Foreskin keratinocyte (primary cell): ENCODE measurements at places on chromosomes 16 and 17.
A peak's percentile ranks its signal among the peaks of the same experiment; 100 is the strongest.

DNA sequence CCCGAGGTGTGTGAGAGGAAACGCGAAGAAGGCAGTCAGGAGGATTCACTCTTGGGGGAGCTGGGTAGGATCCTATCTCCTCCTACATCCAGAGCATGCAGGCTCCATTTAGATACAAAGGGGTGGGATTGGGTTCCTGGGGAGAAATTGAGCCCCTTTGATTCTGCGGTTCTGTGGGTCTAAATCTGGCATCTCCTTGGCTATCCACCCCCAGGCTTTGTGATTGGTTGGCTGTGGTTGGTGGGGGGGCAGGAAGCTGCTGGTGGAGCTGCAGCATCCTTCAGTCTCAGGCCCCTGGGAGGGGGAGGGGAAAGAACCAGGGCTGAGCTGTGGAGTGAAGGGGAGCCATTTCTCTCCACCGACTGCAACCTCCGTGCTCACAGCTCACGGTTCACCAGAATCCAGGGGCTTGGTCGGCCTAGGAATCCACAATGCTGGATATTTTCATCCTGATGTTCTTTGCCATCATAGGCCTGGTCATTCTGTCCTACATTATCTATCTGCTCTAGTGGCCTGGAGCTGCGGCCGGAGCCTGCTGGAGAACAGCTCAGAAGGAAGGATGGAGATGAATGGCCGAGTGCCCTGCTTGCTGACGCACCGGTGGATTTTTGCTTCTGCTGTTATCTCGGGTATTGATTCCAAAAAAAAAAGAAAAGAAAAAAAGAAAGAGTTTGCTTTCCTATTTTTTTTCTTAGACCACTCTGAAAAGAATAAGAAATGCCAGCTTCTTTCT lies at the start of gene LASP1NB:
TSS of gene LASP1NB (plus strand) at position 352 of the 733 bp plus-strand sequence.
- DNase-seq, result no peak

- DNase-seq, result peak; percentile 28
Observed at GRCh38 chr16:49081554-49081953, 200.1 kb downstream of the CBLN1 start.

- peak; percentile 7 for DNase-seq
Observed at GRCh38 chr17:74152591-74153455, 50.7 kb upstream of the RPL38 start.

GRCh38 chr17:50056217-50056960 lies 479 bp downstream of the ITGA3 start:
- DNase-seq, result no peak

GRCh38 chr16:53502331-53503269 lies at the start of gene AKTIP:
Gene AKTIP (minus strand): TSS chr16:53503209. CDS start chr16:53500259, 2,950 bp downstream.
- DNase-seq, result peak; percentile 34

- no peak for DNase-seq
Observed at GRCh38 chr16:56513091-56513490, 6.7 kb downstream of the BBS2 start.

DNA sequence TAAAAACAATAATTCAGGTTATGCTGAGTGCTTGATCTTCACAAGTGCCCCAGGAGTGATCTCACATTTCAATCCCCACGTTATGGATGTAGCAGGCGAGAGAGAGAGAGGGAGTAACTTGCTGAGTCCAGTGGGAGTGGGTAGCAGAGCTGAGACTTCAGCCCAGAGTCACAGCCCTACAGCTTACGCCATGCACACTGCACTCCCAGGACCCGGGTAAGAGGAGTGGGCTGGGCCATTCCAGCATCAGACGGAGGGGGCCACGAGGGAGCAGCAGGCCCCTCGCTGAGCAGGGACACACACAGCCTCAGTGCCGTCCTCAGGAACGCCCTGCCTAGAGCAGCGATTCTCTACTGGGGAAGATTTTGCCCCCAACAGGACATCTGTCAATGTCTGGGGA lies 9.8 kb upstream of the KIF19 start:
- no peak for DNase-seq

DNA sequence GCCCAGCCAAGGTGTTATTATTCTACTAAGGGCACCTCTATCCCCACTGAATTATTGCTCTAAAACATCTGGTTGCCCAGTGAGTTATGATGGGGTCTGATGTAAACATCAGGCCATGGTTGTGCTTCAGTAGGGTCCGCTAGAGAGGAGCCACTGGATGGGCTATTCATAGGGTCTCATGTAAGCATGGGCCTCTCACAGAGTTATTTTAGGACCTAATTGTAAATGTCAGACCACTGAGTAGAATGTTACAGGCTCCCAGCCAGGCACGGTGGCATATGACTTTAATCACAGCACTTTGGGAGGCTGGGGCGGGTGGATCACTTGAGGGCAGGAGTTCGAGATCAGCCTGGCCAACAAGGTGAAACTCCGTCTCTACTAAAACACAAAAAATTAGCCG lies 5.3 kb downstream of the RAPGEFL1 start:
- no peak for DNase-seq

DNA sequence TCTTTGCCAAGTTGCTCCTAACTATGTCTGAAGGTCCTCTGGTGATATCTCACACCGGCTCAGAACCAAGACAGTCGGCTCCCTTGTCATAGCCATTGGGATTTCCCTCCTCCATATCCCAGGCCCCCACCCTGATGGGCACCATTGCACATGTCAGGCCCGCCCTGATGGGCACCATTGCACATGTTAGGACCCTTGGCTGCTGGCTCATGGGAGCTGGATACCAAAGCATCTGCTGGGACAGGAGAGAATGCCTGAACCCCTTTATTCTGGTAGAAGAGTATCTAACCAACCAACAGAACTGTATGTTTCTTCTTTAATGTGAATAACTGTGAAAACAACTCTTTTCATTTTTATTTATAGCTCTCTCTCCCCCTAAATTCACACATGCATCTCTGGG lies 454.5 kb upstream of the HSBP1 start:
- no peak for DNase-seq

DNA sequence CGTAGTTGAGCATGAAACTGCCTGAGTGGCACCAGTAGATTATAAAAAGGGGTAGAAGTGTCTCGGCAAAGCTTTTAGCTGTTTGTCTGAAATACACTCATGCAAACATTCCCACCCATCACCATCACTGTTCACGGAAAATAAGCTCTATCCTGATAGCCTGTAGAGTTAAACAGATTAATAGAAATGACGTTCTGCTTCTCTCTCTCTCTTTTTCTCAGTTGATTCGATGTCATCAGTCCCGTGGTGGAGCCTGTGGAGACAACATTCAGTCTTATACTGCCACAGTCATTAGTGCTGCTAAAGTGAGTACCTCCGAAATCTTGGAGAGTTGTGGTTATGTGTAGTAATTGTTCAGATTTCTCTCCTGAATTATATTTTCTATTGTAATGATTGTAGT lies 224.7 kb downstream of the BCAS3 start:
- no peak for DNase-seq

- no peak for DNase-seq
Observed at GRCh38 chr16:47816511-47816910, 339.3 kb downstream of the ABCC12 start.

DNA sequence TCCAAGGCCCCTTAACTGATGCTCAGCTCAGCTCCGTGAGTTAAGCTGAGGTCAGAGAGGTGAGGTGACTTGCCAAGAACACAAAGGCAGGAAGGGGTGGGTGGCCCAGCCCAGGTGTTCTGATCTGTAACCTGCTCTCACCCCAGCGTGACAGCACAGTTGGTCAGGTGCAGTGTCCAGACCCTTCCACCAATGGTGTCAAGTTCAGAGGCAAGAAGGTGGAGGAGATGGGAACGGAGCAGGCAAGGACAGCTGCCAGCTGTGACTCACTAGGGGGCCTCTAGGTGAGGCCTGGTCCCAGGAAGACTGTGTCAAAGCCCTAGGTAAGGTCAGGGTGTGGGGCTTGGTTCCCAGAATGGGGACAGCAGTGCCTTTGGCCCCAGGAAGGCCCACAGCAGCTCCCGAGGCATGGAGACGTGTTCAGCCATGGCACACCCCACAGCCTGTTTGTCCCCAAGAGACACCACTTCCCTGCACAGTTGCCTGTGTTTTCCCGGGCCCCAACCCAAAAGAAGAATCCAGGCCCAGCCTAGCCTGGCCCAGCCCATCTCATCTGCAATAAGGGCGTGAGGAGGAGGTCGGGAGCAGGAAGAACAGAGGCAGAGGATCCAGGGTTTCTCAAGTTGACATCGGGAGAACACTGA lies 7.2 kb downstream of the WFIKKN2 start:
- DNase-seq, result no peak

GRCh38 chr17:16407911-16408588 lies 7.3 kb upstream of the TRPV2 start:
- peak; percentile 68 for DNase-seq

- no peak for DNase-seq
Observed at GRCh38 chr16:1066584-1067172, 5.9 kb upstream of the SSTR5 start.

DNA sequence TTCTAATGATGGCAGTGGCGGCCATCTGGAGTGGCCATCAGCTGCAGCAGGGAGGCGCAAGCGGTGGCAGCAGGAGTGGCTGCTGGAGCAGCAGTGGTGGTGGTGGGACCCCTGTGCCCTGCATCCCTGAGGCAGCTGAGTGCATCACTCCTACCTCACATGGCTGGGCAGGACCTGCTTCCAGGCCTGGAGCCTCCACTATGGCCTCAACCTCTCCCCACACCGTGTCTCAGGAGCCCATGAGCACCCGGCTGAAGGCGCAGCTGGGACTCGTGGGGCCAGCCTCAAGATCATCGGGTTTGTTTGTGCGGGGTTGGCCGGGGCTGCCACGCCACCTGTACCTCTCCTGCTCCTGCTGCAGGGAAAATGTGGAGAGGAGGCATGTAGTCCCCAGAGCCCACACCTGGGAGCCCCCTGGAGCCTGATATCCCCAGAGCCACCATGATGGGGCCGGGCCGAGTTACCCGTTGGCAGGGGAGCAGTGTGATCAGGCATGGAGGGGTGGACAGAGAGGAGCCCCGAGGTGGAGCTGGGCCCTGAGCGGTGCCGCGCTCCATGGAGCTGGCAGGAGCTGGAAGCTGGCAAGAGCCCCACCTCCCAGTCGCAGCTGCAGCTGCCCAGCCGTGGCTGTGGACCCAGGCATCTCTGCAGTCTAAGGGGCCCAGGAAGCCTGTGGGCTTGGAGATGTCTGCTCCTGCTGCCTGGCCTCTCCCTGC lies 16.7 kb downstream of the RHOT1 start:
- no peak for DNase-seq

DNA sequence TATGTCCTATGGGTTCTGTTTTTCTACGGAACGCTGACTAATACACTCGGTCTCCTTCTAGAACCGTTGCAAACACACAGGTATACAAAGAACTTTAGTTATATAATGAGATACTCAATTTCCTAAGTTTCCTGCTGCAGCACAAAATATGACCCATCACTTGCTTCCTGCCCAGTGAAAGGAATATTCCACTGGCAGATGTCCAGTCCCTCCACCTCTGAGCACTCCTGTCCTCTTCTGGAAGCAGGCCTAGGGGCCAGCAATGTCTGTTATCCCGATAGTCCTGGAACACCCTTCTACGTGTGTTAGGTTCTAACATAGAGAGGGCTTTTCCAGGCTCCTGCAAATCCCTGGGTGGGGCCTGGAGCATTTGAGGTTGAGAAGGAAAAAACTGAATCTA lies 32.7 kb downstream of the ADAMTS18 start:
- DNase-seq, result no peak

DNA sequence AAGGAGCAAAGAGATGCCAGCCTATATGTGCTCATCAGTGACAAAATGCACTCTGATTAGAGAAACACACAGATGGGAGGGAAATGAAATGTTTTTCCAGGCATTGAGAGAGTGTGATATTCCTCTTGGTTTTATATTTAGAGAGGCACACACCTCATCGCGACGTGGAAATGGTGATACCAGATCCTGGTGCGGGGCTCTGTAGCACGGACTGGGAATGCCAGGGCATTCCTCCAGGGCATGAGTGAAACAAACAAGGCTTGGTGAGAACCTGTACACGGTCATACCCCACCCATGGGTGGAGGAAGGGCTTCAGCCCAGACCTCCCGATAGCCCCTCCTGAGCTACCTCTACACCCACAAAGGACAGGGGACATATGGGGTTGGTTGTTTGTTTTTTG lies 280.2 kb downstream of the C16orf95 start:
- no peak for DNase-seq

DNA sequence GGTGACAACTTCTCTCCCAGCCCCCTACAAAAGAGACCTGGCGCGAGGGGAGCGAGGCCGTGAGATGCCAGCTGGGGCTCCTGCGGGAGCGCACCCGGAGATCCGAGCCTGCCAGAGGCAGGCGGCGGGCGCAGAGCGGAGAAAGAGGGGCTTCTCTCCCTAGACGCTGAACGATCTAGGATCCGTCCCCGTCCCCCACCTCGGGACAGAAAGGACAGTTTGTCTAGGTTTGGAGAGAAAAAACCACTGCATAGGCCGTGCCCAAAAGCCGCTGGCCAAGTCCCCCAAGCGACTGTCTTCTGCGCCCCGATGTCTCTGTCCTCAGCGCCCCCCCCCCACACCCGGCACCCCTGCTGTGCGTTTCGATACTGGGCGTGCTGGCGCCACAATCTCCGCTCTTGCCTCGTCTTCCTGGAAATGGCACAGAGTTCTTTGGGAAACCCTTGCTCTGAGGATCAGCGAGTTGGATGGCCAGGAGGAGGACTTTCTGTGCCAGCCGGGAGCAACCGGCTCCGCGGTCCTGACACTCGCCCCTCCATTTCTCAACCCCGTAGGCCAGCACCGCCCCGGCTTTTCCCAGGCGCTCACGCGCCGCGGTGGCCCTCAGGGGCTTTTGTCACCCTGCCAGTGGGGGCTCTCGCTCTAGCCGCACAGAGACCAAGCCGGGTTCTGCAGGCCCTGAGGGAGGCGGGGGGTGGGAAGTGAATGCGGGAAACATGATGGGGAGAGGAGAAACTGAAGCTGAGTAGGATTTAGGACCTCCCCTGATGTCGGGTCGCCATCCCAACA lies 1.0 kb downstream of the SSTR2 start:
- no peak for DNase-seq

DNA sequence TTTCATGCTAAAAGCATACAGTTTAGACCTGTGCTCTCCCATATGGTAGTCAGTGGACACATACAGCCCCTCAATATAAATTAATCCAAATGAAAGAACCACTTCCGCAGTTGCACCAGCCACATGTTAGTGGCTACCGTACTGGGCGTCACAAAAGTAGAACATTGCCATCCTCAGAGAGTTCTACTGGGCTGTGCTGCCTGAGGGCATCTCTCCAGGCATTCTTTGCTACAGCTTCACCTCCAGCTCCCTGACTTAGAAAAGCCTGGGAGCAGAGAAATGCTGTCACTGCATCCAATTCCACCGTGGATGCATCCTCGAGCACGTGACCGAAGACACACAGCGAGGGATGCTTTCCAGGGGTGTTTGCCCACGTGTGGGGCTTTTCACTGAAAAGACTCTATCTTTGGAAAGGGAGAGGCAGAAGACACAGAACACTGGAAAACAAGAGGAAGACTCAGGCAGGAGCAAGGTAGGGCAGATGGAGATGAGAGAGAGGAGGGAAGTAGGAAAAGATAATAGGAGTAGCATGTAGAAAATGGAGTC lies 86.4 kb downstream of the GAS7 start:
- no peak for DNase-seq

GRCh38 chr17:68957944-68958343 lies 2.8 kb upstream of the ABCA8 start:
- DNase-seq, result no peak

DNA sequence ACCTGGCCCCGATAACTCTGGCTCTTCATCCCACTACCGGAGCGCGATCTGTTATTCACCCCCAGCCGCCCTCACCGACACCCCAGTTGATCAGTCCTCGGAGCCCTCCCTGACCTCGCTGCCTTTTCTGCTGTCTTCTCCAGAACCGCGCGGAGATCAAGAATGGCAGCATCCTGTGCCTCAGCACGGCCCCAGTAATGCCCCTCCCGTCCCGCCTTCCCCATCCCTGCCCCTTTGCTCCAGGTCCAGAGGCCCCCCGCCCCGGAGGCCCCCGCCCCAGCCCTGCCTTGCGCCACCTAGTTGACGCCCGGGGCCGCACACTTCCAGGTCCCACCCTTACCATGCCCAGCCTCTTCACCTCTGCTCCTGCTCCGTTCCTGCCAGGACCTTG lies 872 bp downstream of the ELMO3 start:
- DNase-seq, result no peak
